Mesothelial cell of epicardium (in vitro differentiated cells): ENCODE measurements at places on chromosomes 2 and 18.

GRCh38 chr2:218214116-218214515, 2.9 kb upstream of the ARPC2 start:
- H3K4me3 ChIP-seq: no peak overlapping the region
- peaks cover 21% of the 10 kb centered on the region for H3K27me3 ChIP-seq
- no peak overlapping the region for H3K27ac ChIP-seq
- peaks cover 3% of the 10 kb centered on the region for H3K36me3 ChIP-seq

GRCh38 chr2:191255756-191256312, 10.6 kb downstream of the MYO1B start:
- no peak overlapping the region for H3K27ac ChIP-seq
- no peaks in the 10 kb centered on the region for H3K36me3 ChIP-seq
- H3K4me1 ChIP-seq: peaks cover 47% of the 10 kb centered on the region
- DNase-seq: no peak

DNA sequence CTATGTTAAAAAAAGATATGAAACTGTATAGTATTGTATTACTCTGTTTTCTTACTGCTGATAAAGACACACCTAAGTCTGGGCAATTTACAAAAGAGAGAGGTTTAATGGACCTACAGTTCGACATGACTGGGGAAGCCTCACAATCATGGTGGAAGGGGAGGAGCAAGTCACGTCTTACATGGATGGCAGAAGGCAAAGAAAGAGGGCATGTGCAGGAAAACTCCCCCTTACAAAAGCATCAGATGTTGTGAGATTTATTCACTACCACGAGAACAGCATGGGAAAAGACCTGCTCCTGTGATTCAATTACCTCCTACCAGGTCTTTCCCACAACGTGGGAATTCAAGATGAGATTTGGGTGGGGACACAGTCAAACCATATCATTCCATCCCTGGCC, 57.0 kb downstream of the NCOA1 start:
- DNase-seq: no peak
- H3K36me3 ChIP-seq: peaks cover 47% of the 10 kb centered on the region
- H3K4me1 ChIP-seq: no peaks in the 10 kb centered on the region
- no peak overlapping the region for H3K27ac ChIP-seq
- H3K27me3 ChIP-seq: no peaks in the 10 kb centered on the region
- H3K4me3 ChIP-seq: no peak overlapping the region

DNA sequence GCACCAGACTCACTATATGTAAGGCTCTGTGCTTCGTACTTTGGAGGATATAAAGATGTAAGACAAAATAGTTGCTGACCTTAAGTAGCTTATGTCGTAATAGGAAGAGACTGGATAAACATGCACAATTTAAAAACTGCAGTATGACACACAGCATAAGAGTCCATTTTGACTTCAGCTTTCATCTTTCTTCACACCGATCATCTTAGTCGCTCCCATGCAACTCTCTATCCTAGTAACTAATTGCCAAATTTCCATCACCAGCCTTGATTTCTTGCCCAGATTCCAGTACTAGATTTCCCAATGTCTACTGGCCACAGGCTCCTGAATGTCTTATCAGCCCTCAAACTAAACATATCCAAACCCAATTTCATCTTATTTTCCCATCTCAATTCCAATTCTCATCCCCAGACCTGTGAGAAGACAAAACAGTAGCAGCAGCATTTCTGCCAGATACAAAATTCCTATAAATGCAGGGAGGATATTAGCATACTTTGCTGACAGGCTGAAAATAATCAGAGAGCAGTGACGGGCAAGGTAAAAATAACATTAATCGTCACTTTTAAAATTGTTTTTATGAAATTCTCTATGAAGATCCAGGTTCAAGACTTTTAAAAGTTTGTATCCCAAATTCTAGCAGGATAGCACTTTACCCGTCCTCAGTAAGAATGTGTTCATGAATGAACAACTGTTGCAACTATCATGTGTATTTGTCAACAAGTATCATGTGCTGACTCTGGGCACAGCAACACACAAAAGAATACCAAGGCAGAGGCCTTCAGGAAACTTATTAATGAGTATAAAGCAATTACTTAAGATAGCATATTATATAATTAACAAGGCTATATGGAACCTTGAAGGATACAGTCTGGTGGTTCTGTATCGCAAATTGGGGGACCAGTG, 42.2 kb downstream of the KIDINS220 start:
- no peaks in the 10 kb centered on the region for H3K4me1 ChIP-seq
- H3K4me3 ChIP-seq: no peak overlapping the region
- H3K27me3 ChIP-seq: no peaks in the 10 kb centered on the region
- H3K27ac ChIP-seq: no peak overlapping the region
- DNase-seq: no peak
- H3K36me3 ChIP-seq: peaks cover 42% of the 10 kb centered on the region

DNA sequence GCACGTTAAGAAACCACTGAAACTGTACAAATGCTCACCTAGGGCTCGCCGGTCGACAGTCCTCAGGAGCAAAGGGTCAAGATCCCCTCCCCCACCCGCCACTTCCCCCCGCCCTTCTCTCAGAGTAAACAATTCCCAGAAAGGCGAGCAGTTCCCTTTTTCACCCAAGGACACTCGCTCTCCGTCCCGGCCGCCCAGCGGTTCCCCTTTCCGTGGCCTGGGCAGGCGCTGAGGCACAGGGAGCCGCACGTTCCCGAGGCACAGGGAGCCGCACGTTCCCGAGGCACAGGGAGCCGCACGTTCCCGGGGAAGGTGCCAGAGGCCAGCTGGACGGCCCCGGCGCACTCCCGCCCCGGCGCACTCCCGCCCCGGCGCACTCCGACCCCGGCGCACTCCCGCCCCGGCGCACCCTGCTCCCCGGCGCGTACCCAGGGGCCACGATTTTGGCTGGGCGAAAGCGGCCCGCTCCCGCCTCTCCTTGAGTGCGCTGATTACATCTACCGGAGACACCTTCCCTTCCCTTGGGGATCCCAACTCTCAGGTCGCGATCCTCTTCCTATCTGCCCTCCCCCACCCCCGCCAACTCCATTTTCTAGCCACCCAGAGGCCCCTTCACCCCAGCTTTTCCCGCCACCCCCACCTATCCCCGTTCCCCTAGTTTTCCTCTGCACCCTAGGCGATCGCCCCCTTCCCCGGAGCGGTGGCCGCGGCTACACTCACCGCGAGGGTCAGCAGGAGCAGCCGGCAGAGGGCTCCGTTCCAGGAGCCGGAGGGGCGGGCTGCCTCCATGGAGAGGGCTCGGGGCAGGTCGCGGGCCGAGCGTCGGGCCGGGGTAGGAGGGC, 817 bp downstream of the DSC2 start:
- H3K27me3 ChIP-seq: no peaks in the 10 kb centered on the region
- DNase-seq: peak; percentile 58
- peak overlapping the region; percentile 86 for H3K27ac ChIP-seq
- H3K36me3 ChIP-seq: no peaks in the 10 kb centered on the region

GRCh38 chr2:213846856-213847255, 562.6 kb downstream of the SPAG16 start:
- no peak for DNase-seq
- H3K27ac ChIP-seq: no peak overlapping the region
- peaks cover 4% of the 10 kb centered on the region for H3K4me1 ChIP-seq
- no peak overlapping the region for H3K4me3 ChIP-seq

GRCh38 chr18:54209471-54210180, 14.8 kb downstream of the MBD2 start:
- H3K36me3 ChIP-seq: peaks cover 2% of the 10 kb centered on the region
- peaks cover 35% of the 10 kb centered on the region for H3K4me1 ChIP-seq
- DNase-seq: no peak
- peak overlapping the region; percentile 78 for H3K27ac ChIP-seq
- no peak overlapping the region for H3K4me3 ChIP-seq
- no peaks in the 10 kb centered on the region for H3K27me3 ChIP-seq

DNA sequence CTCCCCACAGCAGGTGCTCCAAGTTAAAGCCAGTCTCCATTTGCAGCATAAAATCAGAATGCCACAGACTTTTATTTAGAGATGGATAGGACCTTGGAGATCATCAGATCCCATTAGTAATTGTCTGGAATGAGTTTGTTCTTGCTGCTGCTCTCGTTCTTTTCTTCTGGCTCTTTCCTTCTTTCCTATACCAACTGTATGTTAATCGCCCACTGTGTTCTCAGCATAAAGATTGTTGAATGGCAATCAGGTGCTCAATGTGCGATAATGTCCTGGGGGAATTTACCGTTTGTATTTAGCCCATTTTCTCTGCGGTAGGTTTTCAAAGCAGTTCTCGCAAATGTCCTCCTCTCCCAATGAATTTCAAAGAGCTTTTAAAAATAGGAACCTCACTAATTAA, 3.3 kb downstream of the GPR39 start:
- H3K27me3 ChIP-seq: peaks cover 46% of the 10 kb centered on the region
- H3K4me1 ChIP-seq: peaks cover 6% of the 10 kb centered on the region
- no peaks in the 10 kb centered on the region for H3K36me3 ChIP-seq
- no peak overlapping the region for H3K4me3 ChIP-seq

DNA sequence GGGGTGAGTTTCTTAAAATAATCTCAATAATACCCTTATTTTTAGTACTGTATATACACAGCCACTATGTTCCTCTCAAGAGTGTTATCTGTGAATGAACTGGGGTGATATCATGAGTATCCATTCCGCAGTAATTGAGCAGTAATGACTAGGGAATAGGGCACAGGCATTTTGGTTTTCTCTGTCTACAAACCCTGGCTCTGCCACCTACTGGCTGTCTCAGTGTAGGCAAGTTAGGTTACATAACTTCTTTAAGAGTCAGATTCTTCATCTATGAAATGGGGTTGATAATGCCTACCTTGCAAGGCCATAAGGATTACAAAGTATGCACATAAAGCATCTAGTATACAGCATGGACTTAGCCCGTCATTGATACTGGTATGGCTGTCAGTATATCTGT, 555.8 kb downstream of the NRXN1 start:
- peaks cover 8% of the 10 kb centered on the region for H3K4me1 ChIP-seq
- peaks cover 3% of the 10 kb centered on the region for H3K27me3 ChIP-seq
- no peaks in the 10 kb centered on the region for H3K36me3 ChIP-seq
- no peak overlapping the region for H3K27ac ChIP-seq

DNA sequence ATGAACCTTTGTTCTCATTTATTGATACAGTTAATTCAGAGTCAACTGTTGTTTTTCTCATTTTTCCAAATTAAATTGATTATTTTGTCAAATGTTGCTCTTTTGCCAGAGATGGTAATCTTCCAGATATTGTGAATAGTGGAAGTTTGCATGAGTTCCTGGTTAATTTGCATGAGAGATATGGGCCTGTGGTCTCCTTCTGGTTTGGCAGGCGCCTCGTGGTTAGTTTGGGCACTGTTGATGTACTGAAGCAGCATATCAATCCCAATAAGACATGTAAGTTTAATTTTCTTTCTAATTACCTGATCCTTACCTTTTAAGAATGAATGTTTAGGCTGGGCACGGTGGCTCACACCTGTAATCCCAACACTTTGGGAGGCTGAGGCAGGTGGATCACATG, 7.8 kb downstream of the CYP20A1 start:
- no peaks in the 10 kb centered on the region for H3K27me3 ChIP-seq
- H3K4me3 ChIP-seq: no peak overlapping the region
- DNase-seq: no peak
- peaks cover 35% of the 10 kb centered on the region for H3K36me3 ChIP-seq
- no peaks in the 10 kb centered on the region for H3K4me1 ChIP-seq

GRCh38 chr2:64283006-64283570, 138.9 kb upstream of the PELI1 start:
- no peaks in the 10 kb centered on the region for H3K27me3 ChIP-seq
- H3K36me3 ChIP-seq: no peaks in the 10 kb centered on the region
- H3K4me1 ChIP-seq: peaks cover 15% of the 10 kb centered on the region
- H3K4me3 ChIP-seq: no peak overlapping the region
- no peak for DNase-seq

- no peak overlapping the region for H3K4me3 ChIP-seq
- no peaks in the 10 kb centered on the region for H3K27me3 ChIP-seq
- H3K27ac ChIP-seq: no peak overlapping the region
- no peaks in the 10 kb centered on the region for H3K36me3 ChIP-seq
- no peak for DNase-seq
- H3K4me1 ChIP-seq: no peaks in the 10 kb centered on the region
These were observed 297.8 kb downstream of the DLGAP1 start for GRCh38 chr18:4157352-4157751.

- H3K27ac ChIP-seq: no peak overlapping the region
- H3K36me3 ChIP-seq: no peaks in the 10 kb centered on the region
- no peak overlapping the region for H3K4me3 ChIP-seq
- H3K27me3 ChIP-seq: peaks cover 6% of the 10 kb centered on the region
- no peak for DNase-seq
- peaks cover 27% of the 10 kb centered on the region for H3K4me1 ChIP-seq
These were observed 221.8 kb upstream of the OSR1 start for GRCh38 chr2:19580264-19580663.

- peaks cover 32% of the 10 kb centered on the region for H3K4me1 ChIP-seq
- no peak overlapping the region for H3K4me3 ChIP-seq
- H3K36me3 ChIP-seq: no peaks in the 10 kb centered on the region
- H3K27me3 ChIP-seq: no peaks in the 10 kb centered on the region
These were observed 32.6 kb upstream of the SP3 start for GRCh38 chr2:173997753-173998152.

DNA sequence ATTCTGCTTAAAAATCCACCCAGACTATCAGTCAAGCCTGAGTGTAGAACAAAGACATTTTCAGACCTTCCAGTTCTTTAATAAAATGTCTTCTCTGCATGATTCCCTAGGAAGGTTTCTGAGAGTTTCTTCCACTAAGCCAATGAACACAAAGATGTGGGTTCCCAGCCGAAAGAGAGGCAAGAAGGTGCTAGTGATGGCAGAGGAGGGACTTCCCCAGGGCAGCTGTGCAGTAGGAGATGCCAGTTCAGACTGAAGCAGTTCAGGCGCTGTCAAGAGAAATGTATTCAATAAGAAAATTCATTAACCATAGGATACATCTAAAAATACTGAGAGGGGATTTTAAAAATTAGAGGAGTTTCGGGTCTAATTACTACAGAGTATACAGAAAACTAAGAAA, 83.3 kb downstream of the RND3 start:
- H3K36me3 ChIP-seq: peaks cover 3% of the 10 kb centered on the region
- H3K27ac ChIP-seq: no peak overlapping the region
- H3K4me3 ChIP-seq: no peak overlapping the region
- H3K4me1 ChIP-seq: peaks cover 34% of the 10 kb centered on the region

DNA sequence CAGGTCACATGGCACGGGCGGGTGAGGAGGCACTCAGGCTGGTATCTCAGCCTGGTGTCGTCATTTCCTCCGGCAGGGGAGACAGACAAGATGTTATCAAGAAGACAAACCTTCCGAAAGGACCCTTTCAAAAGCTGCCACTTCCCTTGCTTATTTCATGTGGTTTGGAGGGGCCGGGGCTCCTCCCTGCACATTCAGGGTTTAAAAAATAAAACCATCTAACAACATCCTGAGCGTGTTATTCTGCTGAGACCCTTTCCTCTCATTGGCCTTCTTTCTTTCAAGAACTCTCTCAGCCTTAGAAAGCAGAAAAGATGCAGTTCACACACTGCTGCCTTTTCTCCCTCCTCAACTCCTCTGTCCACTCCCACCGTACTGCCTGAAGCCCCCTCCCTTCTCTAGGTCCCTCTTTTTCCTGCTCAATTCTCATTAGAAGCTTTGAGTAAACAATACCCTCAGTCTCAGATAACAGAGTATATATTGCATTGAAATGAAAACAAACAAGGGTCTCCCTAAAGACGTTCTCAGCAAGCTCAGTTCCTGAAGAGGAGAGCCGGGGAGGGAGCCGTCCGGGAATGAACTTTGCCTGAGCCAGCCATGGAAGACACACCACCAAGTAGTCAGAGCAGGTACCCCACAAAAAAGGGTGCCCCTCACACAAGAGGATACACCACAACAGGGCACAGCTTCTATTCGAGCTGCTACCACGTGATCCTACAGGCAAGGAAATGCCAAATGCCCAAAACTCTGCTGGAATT, 9.7 kb downstream of the SMAD7 start:
- H3K4me3 ChIP-seq: peak overlapping the region; percentile 99
- H3K27me3 ChIP-seq: no peaks in the 10 kb centered on the region
- peaks cover 10% of the 10 kb centered on the region for H3K36me3 ChIP-seq
